ENCODE measurements at places on chromosomes 7 and 10.

- DNase-seq: no peak
Observed at GRCh38 chr7:94656658-94656924, 658 bp upstream of the SGCE start.

DNA sequence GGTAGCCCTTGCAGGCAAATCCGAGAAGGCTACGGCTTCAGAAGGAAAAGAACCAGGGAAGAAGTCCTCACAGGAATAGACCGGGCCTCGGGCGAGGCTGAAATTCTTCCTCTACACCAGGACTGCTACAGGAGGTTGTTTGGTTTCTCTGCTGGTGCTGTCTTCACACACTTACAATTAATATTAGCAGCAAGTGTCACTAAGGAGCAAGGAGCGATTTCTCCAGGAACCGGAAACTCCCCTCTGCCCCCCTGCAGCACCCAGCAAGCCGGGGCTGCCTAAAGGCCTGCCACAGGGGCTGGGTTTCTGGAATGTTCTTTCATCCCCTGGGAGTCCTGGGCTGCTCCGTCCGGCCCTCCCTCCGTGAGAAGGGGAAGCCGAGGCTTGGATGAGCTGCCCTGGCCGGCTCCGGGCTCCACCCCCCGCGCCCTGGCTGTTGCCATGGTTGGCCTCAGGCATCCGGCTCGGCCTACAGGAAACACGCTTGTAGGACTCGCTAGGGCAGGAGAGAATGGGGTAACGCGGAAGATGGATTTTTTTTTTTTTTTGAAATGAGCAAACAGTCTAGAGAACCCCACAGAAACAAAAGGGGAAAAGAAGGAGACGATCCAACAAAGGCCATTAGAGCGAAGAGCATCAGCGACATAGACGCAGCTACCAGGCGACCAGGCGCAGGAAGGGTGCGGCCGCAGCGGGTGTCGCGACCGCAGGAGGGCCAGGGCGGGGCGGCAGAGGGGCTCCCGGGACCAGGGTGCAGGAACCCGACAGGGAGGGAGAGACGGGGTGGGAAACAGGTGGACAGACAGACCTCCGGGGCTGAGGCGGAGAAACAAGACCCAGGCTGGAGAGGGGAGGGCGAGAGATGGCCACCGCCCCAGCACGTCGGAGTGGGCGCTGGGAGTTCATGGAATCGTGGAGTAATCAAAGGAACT, 33.0 kb downstream of the EN2 start:
- peak; percentile 58 for DNase-seq

- DNase-seq: peak; percentile 44
Observed at GRCh38 chr7:82481499-82482097, 38.0 kb upstream of the CACNA2D1 start.

DNA sequence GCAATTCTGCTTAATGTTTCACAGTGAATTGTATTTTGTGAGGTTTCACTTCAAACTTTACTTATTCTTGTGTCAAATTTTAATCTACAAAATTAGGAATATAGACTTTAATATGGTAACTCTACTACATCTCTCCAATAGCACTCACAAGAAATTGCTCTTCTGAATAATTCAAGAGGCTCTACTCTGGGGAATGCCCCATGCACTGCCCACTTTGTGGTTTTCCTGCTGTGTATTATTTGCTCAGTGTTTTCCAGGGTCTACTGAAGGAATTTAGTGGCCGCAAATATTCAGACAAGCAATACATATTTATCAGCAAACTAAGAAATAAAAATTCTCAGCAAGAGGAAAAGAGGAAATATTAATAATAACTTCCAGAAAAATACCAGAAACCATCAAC, 611.4 kb downstream of the TNS3 start:
- DNase-seq: no peak

DNA sequence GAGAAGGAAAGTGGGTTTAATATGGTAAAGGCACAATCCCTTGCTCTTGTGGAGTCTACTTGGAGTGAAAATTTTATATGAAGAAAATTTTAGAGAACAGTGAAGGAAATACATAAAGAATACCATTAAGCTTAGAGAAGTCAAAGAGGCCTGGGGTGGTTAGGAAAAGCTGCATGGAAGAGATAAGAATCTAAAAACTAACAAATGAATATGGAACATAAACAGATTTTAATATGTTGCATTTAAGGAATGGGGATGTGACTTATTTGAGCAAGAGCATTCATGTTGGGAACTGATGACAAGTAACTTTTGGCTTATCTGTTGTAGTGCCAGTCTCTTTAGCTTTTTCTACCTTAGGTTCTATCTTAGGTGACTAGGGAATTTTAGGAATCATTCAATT, 31.0 kb downstream of the AHR start:
- no peak for DNase-seq

- peak; percentile 7 for DNase-seq
Observed at GRCh38 chr10:127009366-127009765, 104.1 kb downstream of the DOCK1 start.

DNA sequence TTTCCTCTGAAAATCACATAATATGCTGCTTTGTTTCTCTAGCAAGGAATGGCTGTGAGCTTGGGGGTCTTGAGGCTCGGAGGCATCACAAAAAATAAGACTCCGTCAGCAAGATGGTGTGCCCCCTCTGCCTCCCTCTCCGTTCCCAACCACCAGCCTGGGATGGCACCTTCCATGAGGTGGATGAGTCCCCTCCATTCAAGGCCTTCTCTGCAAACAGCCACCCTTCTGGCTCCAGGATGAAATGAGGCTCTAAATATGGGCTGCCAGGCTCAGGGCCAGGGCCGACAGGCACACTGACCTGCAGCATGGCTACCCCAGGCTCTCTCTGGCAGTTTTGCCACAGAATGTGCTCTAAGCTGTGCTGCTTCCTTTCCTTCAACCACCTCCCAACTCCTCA, 521.5 kb downstream of the PTPRN2 start:
- no peak for DNase-seq

All from hematopoietic multipotent progenitor cell treated with erythropoietin and hydrocortisone succinate and interleukin-3 and kit ligand, for 4 days (in vitro differentiated cells).